ENCODE measurements at places on chromosomes 2 and 18.

DNA sequence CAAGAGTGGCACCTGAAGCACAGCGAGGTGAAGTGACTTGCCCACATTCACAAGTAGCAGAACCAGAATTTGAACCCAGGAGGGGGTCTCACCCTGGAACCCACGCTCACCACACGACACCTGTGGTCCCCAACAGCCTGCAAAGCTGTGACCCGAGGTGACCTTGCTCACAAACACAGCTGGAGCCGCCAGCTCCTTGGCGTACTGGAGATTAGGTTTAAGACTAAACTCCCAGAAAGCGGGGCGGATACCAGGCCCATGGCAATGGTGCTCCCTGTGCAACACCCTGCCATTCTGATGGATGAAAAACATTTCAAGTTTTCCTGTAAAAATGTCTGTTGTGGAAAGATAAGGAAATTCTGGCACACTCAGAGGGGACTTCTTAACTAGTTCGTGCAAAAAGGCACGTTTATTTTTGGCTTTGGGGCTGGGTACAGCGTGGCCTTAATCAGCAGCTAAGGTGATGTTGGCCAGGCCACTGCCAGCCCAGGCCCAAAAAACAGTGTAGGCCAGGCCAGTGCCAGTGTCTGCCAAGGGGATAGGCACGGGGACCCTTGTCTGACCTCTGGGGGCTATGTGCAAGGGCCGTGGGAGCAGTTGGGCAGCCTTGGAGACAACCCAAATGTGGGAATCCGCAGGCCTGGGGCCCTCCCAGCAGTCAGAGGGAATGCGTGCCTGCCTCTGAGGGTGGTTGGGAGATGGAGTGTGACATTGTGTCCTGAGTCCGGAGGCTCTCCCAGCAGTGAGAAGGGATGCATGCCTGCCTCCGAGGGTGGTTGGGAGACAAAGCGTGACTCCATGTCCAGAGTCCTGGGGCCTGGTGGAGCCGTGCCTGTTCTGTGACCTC is 185.0 kb upstream of the HS6ST1 start:
- DNase-seq, result no peak

- peak; percentile 34 for DNase-seq
Measured at GRCh38 chr2:55159037-55159651, 72.9 kb downstream of the CLHC1 start.

GRCh38 chr2:6213056-6213780 is 521.0 kb downstream of the SOX11 start:
- no peak for DNase-seq

- DNase-seq, result no peak
Measured at GRCh38 chr2:584863-585823, 92.1 kb downstream of the TMEM18 start.

- no peak for DNase-seq
Measured at GRCh38 chr2:96409820-96410164, 74.2 kb downstream of the NCAPH start.

- DNase-seq, result peak; percentile 32
Measured at GRCh38 chr18:76405681-76406356, 89.2 kb downstream of the ZNF516 start.

DNA sequence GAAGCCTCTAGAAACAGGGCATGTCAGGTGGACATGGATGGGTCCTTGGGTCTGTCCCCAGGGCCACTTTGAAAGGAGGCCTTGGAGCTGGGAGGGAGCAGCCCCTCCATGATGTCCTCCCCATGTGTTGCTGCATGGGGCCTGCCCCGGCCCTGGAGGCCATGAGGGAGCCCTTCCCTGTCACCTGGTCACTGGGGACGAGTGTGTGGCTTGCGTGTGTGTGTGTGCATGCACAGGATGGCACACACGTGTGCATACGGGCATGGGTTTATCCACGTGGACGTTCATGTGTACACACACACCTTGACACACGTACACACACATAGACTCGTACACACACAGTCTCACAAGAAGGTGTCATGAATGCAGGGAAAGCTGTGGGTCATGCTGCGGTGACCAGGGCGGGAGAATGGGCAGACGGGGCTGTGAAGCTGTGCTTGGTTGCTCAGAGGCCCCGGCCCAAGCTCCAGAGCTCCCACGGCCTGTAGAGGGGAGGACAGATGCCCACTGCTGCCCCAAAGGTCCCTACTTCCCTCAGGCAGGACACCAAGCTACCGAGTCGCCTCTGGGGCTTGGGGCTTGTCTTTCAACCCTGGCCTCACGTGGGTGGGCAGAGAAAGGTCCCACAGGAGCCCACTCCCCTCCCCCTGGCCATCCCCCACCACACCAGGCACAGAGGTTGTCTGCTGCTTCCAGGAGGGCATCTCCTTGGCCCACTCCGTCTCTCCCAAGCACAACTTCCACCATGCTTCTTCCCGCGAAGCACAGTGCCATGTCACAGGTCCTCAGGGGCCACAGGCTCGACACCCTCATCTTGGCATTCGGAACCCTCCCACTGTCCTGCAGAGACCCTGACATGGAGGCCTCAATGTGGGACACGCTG is 42.3 kb upstream of the GPC1 start:
- no peak for DNase-seq

DNA sequence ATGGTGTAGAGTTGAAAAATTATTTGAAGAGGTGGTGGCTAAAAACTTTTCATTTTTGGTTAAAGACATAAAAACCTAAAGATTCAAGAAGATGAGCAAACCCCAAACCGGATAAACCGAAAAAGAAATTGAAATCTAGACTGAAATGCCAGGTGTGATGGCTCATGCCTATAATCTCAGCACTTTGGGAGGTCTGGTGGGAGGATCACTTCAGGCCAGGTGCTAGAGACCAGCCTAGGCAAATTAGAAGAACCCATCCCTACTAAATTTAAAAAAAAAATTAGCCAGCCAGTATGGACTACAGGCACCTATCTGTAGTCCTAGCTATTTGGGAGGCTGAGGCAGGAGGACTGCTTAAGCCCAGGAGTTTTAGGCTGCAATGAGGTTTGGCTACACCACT is 126.9 kb downstream of the BAZ2B start:
- DNase-seq, result no peak

DNA sequence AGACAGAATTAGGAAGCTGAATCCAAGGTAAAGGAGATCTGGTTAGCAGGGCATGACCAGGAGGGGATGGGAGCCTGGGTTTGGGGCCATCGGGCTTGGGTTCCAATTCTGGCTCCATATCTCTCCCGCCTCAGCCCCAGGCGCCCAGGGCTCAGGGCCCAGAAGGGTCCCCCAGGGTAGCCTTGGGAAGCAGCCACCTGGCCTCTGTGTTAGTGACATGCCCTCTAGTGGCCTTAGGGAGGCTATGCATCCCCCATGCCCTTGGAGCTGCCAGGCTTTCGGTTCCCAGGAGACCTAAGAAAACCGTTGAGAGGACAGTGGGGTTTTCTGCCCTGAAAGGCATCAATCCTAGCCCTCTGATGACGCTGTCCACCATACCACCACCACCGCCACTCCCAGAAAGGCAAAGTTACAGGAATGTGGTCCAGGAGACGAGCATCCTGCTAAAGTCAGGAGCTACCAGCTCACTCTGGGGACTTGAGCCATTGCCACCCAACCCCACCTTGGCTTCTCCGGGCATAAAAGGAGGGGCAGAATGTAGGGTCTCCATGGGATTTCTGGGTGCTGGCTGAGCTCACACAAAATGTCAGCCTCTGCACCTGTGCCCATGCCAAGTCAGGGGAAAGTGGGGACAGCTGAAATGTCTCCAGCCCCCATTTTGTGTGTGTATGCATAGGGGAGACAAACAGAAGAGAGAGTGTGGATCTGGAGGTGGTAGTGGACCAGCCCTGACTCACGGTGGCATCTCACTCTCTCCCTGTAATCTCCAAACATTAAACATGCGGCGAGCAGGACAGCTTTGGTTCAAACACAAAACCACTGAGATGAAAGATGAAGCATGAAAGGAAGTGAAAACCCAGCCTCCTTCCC is 56.5 kb downstream of the EMX1 start:
- peak; percentile 61 for DNase-seq

DNA sequence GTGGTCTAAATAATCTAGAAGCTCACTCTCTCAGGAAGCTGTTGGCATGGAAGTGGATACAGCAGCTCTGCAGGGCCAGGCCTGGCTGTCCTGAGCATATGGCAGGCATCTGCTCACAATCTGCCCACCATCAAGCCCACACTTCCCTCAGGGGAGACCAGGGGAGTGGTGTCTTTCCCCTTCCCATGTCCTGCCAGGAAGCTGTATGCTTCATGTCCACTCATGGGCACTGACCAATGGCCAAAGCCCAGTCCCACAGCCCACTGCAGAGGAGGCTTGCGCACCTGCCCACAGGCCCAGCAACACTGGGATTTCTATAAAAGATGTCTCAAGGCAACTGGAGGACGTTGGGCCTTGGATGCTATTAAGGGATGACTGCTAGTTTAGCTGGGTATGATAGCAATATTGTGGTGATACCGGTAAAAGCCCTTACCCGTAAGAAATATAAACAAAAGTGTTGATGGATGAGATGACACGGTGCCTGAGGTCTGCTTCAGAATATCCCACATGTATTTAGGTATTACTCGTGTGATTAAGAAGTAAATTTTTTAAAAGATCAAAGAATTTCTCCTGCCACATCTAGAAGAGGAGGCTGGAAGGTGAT is 106.7 kb upstream of the CTDP1 start:
- DNase-seq, result no peak

DNA sequence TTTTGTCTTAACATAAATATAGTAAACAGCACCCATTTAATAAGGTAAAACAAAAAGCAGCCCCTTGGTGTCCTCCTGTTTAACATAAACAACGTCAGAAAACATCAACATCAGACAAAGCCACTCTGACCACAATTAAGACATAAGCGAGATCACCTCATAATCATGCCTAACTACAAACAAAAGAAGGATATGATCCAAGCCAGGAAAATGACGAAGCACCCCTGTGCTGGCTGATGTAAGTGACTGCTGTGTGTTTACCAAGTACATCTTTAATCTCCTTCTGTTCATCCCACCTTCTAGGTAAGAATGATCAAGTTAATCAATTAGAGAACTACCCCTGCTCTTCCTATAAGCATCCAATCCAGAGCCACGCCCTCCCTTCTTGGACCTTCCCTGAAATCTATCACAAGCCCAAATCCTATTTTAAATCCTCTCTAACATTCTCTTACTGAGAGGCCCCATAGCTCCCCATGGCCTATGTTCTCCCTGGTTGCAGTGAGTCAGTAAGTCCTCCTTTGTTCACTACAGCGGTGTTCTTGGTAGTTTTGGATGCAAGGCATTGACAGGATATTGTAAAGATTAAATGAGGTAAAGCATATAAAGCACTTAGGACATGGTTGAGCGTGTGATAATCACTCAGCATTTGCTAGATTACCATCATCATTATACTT is 424.2 kb downstream of the TSN start:
- peak; percentile 91 for DNase-seq

GRCh38 chr2:64808092-64808491 is 154.4 kb upstream of the SERTAD2 start:
- no peak for DNase-seq

- no peak for DNase-seq
Measured at GRCh38 chr2:206474099-206474498, 30.8 kb downstream of the ADAM23 start.

GRCh38 chr18:35590935-35591334 is 9.4 kb downstream of the GALNT1 start:
- no peak for DNase-seq

DNA sequence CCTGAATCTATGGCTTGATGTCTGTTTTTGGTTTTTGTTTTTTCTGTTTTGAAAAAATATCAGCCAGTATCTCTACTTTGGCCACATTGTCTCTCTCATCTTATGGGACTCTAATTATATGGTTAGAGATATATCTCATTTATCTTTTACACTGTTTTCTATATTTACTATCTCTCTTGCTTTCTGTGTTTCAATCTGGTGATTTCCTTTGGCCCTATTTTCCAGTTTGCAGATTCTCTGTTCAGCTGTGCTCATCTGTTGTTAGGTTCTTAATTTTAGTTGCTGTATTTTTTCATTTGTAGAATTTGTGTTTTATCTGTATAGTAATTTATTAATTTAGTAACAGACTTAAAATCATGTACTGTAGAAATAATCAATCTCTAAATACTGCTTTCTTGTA is 41.3 kb upstream of the ELAC1 start:
- no peak for DNase-seq

GRCh38 chr2:42876326-42876751 is 84.0 kb upstream of the HAAO start:
- DNase-seq, result no peak

GRCh38 chr18:67583621-67584020 is 67.1 kb upstream of the DSEL start:
- no peak for DNase-seq

DNA sequence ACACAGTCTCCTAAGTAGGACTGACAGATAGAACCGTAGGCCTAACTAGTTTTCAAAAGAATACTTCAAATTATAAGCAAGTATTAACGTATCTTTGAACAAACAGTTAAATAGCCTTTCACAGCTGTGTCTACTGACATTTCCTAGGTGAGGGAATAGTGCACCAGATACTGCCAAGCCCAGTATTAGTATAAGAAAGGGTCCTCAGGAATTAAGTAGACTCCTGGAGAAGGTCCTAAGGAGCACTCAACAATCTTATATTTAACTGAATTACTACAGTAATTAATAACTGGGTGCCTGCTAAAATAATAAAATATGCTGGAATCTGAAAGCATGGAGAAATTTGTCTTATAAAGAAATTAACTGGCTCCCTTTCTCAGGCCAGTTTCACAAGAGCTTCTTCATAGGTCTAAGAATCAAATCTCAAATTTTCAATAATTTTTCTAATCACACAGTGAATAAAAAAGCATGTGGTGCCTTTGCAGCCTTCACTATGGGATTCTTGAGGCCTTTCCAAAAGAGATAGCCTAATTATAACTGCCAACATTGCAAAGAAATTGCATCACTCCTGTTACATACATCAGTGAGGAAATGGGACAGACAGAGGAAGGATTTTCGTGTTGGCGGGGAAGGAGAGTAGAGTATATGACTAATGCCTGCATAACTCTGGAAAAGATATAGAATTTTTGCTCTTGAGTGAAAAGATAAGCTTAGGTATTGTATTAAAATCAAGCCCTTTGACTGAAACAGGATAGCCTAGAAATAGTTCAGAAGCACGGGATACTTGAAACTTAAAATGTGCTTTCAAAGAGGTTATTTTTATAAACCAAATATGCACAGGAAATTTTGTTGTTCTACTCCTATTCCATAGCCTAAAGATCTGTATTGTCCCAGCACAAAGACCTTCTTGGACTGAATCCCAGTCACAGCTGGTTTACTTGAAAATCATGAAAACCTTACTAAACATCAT is 228.6 kb upstream of the STK17B start:
- DNase-seq, result peak; percentile 97

GRCh38 chr2:204670124-204670523 is 124.8 kb downstream of the PARD3B start:
- peak; percentile 57 for DNase-seq

GRCh38 chr2:83113953-83114352 is 1345.1 kb downstream of the SUCLG1 start:
- DNase-seq, result no peak

- no peak for DNase-seq
Measured at GRCh38 chr18:48875942-48876511, 74.7 kb downstream of the SMAD7 start.

DNA sequence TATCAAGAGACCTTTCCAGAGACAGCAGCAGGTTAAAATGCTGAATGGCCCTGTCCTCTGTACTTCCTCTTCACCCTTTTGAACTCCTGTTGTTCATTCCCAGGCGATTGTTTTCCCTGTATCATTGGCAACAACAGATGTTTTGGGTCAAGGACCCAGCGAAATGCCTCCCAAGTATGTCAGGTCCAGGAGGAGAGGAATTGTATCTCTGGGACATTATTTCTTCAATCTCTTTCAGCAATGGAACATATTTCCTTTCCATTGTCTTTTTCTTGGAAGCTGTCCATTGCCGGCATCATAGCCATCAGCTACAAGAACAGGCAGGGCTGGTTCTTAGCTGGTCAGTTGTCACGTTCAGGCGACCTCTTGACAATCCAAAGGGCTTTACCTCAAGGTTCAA is 76.2 kb downstream of the NRP2 start:
- DNase-seq, result peak; percentile 87
